Heart right ventricle (tissue), 16 donors: ENCODE measurements at places on chromosomes 5 and 9.

DNA sequence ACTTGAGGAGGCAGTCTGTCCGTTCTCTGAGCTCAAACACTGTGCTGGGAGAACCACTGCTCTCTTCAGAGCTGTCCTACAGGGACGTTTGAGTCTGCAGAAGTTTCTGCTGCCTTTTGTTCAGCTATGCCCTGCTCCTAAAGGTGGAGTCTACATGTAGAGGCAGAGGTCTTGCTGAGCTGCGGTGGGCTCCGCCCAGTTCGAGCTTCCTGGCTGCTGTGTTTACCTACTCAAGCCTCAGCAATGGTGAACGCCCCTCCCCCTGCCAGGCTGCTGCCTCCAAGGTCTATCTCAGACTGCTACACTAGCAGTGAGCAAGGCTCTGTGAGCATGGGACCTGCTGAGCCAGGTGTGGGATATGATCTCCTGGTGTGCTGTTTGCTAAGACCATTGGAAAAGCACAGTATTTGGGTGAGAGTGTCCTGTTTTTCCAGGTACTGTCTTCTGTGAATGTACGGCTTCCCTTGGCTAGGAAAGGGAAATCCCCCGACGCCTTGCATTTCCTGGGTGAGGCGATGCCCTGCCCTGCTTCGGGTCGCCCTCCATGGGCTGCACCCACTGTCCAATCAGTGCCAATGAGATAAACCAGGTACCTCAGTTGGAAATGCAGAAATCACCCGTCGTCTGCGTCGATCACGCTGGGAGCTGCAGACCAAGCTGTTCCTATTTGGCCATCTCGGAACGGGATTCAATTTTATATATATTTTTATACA lies 58.5 kb downstream of the CNTRL start:
- peak; percentile 18 for DNase-seq

DNA sequence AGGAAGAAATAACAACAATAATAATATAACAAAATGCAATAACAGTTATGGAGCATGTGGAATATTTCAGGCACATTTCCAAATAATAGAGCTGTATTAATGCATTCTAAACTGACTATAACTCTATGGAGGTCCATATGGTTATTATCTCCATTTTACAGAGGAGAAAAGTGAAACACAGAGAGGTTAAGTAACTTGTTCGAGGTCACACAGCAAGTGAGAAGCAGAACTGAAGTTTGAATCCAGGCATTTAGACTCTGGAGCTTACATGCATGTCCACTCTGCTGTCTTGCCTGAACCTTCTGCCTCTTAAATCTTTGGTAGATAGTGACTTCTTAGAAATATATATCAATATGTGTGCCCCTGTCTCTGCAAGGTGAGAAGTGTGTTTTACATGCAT lies 350.8 kb downstream of the GADD45G start:
- no peak for DNase-seq

DNA sequence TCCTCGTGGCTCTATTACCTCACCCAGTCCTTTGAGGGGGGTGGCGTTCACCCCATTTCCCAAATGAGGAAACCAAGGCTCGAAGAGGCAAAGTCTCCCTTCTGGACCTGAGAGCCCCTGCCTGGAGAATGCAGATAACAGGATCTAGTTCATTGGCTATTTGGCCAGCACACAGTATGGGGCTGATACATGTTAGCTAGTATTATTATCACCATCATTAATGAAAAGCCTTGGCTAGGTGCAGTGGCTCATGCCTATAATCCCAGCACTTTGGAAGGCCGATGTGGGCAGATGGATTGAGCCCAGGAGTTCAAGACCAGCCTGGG lies 4.3 kb downstream of the SH3GLB2 start:
- DNase-seq, result no peak

DNA sequence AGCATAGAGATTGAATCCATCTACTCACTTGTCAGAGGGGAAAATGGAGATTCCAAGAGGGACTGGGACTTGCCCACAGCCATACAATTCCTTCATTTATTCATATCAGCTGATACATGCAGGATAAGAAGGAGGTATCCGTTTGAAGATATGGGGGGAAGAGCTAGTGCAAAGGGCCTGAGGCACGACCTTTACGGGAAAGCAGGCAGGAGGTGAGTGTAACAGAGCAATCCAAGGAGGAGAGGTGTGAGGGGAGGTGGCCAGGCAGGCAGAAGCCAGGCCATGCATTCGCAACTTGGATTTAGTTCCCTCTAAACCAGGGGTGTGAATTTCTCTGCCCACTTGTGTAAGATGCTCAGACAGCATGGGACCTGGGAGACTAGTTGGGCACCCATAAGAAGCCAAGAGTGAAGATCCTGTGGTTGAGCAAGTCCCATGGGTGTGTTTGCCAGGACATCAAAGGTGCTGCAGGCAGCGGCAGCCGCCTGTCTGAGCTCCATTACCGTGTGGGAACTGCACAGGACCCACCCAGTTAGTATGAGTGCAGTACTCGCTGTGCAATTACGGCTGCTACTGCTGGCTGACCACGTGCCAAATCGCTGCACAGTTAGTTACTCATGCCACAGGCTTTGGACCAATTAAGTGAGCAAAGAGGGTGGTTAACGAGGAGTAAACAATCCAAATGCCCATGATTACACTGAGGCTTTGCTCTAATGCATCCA lies 31.4 kb upstream of the FAT2 start:
- DNase-seq, result no peak

DNA sequence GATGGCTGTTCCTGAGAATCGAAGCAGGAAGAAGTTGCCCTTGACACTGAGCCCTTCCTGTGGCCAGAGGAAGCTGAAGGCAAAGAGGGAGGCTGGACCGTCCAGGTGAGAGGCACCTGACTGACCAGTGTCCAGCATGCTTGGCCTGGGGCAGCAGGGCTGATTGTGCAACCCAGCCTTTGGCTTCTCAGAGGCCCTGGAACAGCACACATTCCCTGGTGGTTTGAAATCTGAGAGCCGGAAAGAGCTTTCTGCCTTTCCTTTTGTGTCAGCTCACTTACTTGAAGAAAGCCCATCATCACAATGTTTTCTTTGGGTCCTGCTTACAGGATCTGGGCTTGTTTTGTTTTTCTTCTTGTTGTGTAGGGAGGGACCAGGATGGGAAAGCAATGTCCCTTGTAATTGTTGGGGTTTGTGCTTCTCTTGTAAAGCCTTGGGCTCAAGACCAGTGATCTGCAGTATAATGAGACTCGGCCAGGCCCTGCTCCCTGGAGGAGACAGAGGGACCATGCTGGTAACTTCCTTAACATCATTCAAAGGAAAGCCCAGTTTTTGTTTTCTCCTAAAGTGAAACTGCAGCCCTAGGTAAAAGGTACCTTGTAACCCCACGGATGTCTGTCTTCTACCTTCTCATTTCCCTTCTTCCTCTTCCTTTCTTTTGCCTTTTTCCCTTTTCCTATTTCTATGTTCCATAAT lies 213.7 kb downstream of the NXNL2 start:
- peak; percentile 61 for DNase-seq

- DNase-seq, result peak; percentile 43
Observed at GRCh38 chr9:35490155-35490909, 421 bp downstream of the RUSC2 start.

GRCh38 chr5:77936365-77936693 lies 160.2 kb upstream of the TBCA start:
- no peak for DNase-seq

GRCh38 chr5:141326088-141326854 lies 4.0 kb upstream of the PCDHGA1 start:
- DNase-seq, result peak; percentile 70

GRCh38 chr5:166581826-166582225 lies 1709.6 kb upstream of the WWC1 start:
- DNase-seq, result no peak

GRCh38 chr9:108832179-108832500 lies 23.6 kb downstream of the ACTL7B start:
- no peak for DNase-seq

GRCh38 chr9:137982200-137982599 lies 104.6 kb downstream of the CACNA1B start:
- no peak for DNase-seq

GRCh38 chr9:109101202-109101595 lies 18.5 kb downstream of the TMEM245 start:
- DNase-seq, result no peak

DNA sequence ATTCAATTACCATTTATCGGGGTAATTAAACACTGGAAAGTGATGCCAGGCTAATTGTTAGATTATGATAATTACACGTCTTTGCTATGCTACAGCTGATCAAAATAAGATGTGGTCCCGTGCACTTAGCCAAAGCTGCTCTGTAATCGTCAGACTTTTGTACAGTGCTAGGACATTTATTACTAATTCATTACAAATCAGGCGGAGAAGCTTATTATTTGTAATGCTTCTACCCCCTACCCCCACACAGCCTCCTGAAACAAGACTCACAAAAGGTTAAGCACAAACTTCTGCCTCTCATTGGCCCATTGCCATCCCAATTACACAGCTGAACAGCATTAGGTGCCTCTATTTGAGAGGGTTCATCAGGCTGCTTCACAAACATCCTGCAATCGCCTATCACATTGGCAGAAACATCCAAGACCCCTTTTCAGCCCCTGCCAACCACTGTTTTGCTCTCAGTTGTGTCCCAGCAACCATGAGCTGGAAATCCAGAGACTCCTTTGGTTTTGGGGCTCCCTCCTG lies 232.7 kb downstream of the EFNA5 start:
- no peak for DNase-seq

- no peak for DNase-seq
Observed at GRCh38 chr9:78097541-78097940, 65.9 kb upstream of the GNAQ start.

- DNase-seq, result peak; percentile 55
Observed at GRCh38 chr9:127835991-127836516, 18.4 kb downstream of the ENG start.

DNA sequence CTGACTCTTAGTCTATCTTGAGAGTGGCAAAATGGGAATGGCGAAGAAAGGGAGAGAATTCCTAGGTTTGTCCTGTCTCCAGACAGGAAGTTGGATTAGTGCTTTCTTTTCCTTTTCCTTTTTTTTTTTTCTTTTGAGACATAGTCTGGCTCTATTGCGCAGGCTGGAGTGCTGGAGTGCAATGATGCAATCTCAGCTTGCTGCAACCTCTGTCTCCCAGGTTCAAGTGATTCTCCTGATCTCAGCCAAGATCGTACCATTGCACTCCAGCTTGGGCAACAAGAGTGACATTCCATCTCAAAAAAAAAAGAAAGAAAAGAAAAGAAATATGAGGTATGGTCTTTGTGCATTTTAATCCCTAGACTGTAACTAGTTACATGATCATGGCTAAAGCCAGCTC lies 12.6 kb upstream of the KIF27 start:
- no peak for DNase-seq

GRCh38 chr5:73996151-73996755 lies 370.3 kb downstream of the ARHGEF28 start:
- no peak for DNase-seq

- no peak for DNase-seq
Observed at GRCh38 chr9:124629600-124629999, 122.4 kb upstream of the NR5A1 start.

DNA sequence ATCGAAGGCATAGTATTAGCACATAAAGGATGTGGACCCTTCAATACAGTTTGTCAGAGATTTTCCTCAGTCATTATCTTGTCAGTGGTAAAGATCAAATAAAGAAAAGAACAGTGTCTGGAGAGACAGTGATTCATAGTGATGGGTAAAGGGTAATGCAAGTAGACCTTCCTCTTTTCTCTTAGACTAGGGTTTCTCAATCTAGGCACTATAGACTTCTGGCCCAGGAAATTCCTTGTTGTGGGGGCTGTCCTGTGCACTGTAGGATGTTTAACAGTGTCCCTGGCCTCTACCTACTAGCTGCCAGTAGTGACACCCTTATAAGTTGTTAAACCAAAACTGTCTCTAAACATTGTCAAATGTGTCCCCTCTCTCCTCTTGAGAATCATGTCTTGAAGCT lies 6.9 kb downstream of the CAMK4 start:
- DNase-seq, result no peak

GRCh38 chr5:131994533-131995226 lies 16.8 kb downstream of the ACSL6 start:
- DNase-seq, result no peak

DNA sequence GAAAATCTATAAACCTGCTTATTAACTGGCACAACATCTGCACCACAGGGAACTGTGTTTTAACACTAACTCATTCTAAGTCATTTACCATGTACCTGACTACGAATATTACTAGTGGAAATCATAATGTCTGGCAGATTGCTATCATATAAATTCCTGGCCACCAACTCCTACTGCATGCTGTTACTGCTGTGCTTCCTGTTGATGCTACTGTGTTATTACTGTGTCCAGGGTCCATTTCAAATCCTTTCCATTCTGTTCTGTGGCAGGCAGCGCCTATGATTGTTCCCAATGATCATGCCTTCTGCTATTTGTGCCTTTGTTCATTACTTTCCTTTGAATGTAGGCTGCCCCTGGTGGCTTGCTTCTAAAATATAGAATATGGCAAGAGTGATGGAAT lies 4.7 kb upstream of the ZNF131 start:
- DNase-seq, result no peak

DNA sequence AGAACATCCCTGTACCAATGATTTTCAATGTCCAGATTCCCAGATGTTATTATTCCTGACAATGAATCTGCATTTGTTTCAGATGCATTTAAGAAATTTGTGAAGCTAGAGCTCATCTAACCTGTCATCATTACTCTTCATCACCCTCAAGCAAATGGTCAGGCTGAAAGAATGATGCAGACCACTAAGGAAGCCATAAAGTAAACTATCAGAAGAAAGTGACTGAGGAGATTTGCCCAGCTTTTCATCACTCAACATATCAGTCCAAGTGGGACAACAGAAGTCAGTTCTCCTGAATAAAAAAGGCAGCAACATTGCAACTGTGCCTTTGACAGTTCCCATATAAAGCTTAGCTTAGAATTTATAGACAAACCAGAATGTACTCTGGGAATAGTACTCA lies 419.9 kb downstream of the PDE4D start:
- DNase-seq, result no peak

DNA sequence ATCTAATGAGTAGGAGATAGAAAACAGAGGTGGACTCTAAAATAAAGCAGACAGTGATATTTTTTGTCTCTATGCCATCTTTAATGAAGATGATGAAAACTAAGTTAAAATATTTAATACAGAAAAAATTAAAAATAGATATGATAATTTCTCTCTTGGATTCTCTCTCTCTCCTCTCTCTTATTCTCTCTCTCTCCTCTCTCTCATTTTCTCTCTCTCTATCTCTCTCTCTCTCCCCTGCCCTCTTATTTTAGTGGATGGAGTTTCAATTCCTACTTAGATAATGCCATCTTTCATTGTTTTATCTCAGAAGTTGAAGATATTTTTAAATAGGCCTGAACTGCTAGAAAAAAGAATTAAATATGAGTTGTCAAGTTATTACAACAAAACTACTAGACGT lies 38.2 kb downstream of the ESM1 start:
- no peak for DNase-seq

DNA sequence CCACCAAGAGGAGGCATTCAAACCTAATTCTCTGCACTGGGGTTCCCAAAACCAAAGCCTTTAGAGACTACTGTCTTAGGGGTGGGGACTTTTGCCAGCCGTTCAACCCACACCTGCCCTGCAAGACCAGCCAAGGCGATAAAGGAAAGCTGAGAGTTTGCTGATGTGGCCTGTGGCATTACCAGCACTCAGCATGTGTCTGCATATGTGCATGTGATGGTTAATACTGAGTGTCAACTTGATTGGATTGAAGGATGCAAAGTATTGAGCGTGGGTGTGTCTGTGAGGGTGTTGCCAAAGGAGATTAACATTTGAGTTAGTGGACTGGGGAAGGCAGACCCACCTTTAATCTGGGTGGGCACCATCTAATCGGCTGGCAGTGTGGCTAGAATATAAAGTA lies 474.2 kb downstream of the MED10 start:
- no peak for DNase-seq

- DNase-seq, result no peak
Observed at GRCh38 chr5:82786748-82787147, 290.4 kb downstream of the TMEM167A start.

- no peak for DNase-seq
Observed at GRCh38 chr5:140054086-140054689, 11.1 kb upstream of the NRG2 start.
